ENCODE measurements at places on chromosomes 7 and 10.

GRCh38 chr7:130350945-130351790 is 6.6 kb downstream of the CPA5 start:
- no peaks in the 10 kb centered on the region for H3K36me3 ChIP-seq
- peaks cover 5% of the 10 kb centered on the region for H3K4me1 ChIP-seq
- no peak overlapping the region for H3K4me3 ChIP-seq
- no peak for DNase-seq

- H3K4me1 ChIP-seq: peaks cover 11% of the 10 kb centered on the region
- H3K36me3 ChIP-seq: no peaks in the 10 kb centered on the region
- H3K27me3 ChIP-seq: no peaks in the 10 kb centered on the region
- H3K27ac ChIP-seq: no peak overlapping the region
These were observed 13.1 kb upstream of the CPA1 start for GRCh38 chr7:130367088-130367755.

- peak overlapping the region; percentile 77 for H3K27ac ChIP-seq
- peak overlapping the region; percentile 71 for H3K4me3 ChIP-seq
- H3K27me3 ChIP-seq: peaks cover 29% of the 10 kb centered on the region
- peak; percentile 74 for DNase-seq
- H3K4me1 ChIP-seq: peaks cover 13% of the 10 kb centered on the region
These were observed 221.7 kb downstream of the PHTF2 start for GRCh38 chr7:78020136-78020873.

DNA sequence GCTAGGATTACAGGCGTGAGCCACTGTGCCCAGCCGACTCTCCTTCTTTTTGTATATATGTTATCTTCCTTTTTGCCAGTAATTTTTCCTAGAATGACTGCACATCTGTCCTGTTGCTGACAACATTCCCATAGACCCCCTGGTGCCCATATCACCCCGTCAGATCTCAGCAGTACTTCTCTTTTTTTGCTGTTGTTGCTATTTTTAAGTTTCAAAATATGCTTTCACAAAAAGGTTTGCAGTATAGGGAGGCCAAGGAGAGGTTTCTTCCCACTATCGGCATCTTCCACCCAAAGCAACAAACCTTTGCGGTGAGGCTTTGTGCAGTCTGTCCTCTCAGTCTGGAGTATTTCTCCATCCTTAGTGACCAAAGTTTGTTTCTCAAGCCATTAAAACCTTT is 23.1 kb downstream of the PIK3CG start:
- no peak for DNase-seq
- H3K27me3 ChIP-seq: no peaks in the 10 kb centered on the region
- H3K27ac ChIP-seq: no peak overlapping the region
- no peaks in the 10 kb centered on the region for H3K36me3 ChIP-seq

DNA sequence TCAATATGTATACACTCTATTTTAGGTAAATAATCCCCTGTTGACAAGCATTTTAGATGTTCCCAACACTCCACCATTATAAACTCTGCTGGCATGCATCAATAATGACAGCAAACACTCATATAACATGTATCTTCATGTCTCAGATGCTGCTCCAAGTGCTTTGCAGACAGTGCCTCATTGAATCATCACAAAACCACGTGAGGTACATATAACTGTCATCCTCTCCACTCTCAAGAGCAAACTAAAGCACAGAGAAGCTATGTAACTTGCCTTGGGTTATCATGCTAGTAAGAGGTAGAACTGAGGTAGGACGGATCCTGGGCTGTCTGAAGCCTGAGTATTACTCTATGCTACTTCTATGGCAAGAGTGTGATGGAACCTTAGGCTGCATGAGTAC is 72.5 kb upstream of the GSDME start:
- no peak overlapping the region for H3K4me3 ChIP-seq
- no peak overlapping the region for H3K27ac ChIP-seq
- DNase-seq: no peak
- no peaks in the 10 kb centered on the region for H3K4me1 ChIP-seq

DNA sequence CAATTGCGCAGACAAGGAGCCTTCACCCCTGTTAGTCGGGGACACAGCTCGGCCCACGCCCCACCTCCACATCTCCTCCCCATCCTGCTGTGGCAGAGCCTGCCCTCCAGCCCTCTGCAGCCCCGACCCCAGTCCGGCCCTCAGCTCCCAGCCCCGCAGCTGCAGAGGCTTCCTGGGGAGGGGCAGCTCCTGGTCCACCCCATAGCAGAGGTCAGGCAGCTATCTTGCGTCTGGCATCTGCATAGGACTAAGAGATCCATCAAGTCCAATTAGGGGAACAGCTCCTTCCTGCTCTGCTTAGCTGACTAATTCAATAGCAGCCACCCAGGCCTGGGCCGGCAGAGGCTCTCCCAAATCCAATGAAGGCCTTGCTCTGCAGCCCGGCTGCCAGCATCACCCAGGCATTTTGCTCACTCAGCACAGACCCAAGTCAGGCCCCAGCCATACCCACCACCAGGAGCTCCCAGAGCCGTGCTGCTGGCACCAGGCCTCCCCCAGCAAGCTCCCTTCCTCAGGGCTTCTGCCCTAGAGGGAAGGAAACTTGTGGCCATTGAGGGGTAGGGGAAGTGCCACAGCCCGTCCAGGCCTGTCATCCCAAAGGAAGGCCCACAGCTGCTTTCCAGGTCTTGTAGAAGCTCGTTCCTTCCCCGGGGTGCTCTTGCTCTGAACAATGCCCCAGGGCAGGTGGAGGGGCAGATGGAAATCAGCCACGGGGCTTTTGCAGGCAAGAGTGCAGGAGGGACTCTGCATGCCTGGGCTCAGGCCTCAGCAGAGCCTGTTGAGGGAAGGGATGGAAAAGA is 106.2 kb upstream of the RET start:
- H3K4me3 ChIP-seq: no peak overlapping the region
- H3K27me3 ChIP-seq: no peaks in the 10 kb centered on the region
- no peak for DNase-seq
- H3K27ac ChIP-seq: no peak overlapping the region
- H3K36me3 ChIP-seq: no peaks in the 10 kb centered on the region

GRCh38 chr10:6151087-6151977 is 51.4 kb upstream of the PFKFB3 start:
- no peak for DNase-seq
- H3K4me1 ChIP-seq: no peaks in the 10 kb centered on the region
- no peak overlapping the region for H3K4me3 ChIP-seq
- no peaks in the 10 kb centered on the region for H3K36me3 ChIP-seq

DNA sequence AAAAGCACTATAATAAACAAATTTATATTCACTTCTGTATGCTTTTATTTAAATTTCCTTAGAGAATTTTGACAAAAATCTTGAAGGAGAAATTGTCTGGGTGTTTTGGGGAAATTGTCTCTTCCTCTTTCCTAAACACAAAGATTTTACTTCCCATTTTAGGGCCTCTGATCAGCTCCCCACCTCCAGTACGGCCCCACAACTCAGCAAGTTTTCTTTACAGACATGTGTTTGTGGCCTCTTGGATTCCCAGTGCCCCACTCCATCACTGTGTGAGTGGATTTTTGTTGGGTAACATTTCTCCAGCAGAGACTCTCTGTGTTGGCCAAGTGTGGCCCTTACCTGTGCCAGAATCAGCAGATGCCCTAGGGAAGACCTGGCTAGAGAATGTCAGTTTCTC is 182.8 kb upstream of the CDC14C start:
- no peak overlapping the region for H3K27ac ChIP-seq
- no peaks in the 10 kb centered on the region for H3K27me3 ChIP-seq
- H3K4me1 ChIP-seq: no peaks in the 10 kb centered on the region
- no peaks in the 10 kb centered on the region for H3K36me3 ChIP-seq

DNA sequence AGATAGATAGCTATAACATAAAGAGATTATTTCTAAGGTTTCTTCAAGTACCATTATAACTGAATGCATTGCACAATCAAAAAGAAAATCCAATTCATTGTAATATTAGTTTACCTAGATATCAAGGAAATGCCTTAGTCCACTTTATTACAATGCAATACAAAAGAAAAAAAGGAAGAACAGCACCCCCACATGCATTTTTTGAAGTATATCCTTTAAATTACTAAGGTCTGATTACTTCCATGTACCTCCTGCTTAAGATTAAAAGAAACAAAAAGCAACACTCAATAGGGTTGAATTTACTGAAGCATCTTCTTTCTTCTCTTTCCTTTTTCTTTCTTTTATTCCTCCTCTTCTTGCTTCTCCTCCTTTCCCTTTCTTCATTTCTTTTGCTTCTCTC is 973.8 kb upstream of the LRRTM3 start:
- no peak overlapping the region for H3K4me3 ChIP-seq
- no peaks in the 10 kb centered on the region for H3K27me3 ChIP-seq
- DNase-seq: no peak
- no peaks in the 10 kb centered on the region for H3K36me3 ChIP-seq
- no peaks in the 10 kb centered on the region for H3K4me1 ChIP-seq
- H3K27ac ChIP-seq: no peak overlapping the region

- DNase-seq: no peak
- H3K36me3 ChIP-seq: no peaks in the 10 kb centered on the region
These were observed 110.6 kb downstream of the OAT start for GRCh38 chr10:124308056-124308645.

- H3K27ac ChIP-seq: no peak overlapping the region
- H3K36me3 ChIP-seq: no peaks in the 10 kb centered on the region
- H3K4me1 ChIP-seq: no peaks in the 10 kb centered on the region
These were observed 97.2 kb upstream of the GNA12 start for GRCh38 chr7:2941216-2941859.

DNA sequence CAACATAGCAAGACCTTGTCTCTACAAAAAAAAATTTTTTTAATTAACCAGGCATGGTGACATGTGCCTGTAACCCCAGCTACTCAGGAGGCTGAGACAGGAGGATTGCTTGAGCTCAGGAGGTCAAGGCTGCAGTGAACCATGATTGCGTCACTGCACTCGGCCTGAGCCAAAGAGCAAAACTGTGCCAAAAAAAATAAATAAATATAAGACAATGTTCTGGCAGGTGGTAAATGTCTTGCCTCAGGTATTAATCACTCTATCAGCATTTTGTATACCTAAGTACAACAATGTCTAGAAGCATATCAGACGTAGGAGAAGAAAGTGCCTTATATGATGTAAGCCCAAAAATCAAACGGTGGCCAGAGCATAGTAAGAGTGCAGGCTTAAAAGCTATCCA is 427.8 kb upstream of the C7orf33 start:
- H3K36me3 ChIP-seq: no peaks in the 10 kb centered on the region
- no peaks in the 10 kb centered on the region for H3K4me1 ChIP-seq
- H3K4me3 ChIP-seq: no peak overlapping the region

DNA sequence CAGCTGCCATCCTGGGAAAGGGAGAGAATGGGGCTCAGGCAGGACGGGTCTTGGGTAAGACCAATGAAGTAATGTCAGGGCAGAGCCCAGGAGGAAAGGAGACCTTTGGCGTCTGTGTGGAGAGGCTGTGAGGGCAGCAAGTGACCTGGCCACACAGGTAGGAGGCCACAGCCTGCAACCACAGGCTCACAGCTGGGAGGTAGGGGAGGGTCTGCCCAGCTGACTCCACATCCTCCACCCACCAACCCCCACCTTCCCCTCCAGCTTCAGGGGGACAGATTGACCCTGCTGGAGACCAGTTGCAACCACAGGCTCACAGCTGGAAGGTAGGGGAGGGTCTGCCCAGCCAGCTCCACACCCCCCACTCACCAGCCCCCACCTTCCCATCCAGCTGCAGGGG is 262.2 kb upstream of the TCERG1L start:
- no peaks in the 10 kb centered on the region for H3K4me1 ChIP-seq
- H3K36me3 ChIP-seq: no peaks in the 10 kb centered on the region
- DNase-seq: no peak
- H3K27me3 ChIP-seq: peaks cover 2% of the 10 kb centered on the region

DNA sequence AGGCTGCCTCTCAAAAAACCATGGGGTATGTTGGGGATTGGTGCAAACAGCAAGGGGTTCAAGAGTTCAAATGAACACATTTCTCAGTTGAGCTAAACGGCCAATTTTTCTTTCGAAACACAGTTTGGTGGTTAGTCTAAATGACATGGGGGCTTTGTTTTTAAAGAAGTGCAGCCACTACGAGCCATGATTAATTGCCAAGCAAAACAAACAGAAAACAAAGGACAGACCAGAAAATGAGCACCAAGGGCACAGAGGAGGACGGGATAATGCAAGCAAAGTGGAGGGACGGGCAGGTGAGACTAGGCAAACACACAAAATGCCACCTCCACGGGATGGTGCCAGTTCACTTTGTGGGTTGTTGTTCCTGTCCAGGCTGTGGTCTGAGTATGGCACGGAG is 64.5 kb upstream of the PDLIM1 start:
- no peak for DNase-seq
- H3K27ac ChIP-seq: no peak overlapping the region
- H3K27me3 ChIP-seq: no peaks in the 10 kb centered on the region
- H3K4me1 ChIP-seq: no peaks in the 10 kb centered on the region
- H3K36me3 ChIP-seq: no peaks in the 10 kb centered on the region

GRCh38 chr10:70437721-70438120 is 3.8 kb downstream of the NODAL start:
- no peak overlapping the region for H3K27ac ChIP-seq
- no peaks in the 10 kb centered on the region for H3K27me3 ChIP-seq

GRCh38 chr10:132448248-132448731 is 51.3 kb downstream of the PWWP2B start:
- peak; percentile 69 for DNase-seq
- no peaks in the 10 kb centered on the region for H3K27me3 ChIP-seq
- H3K27ac ChIP-seq: peak overlapping the region; percentile 98
- peaks cover 81% of the 10 kb centered on the region for H3K4me1 ChIP-seq
- no peaks in the 10 kb centered on the region for H3K36me3 ChIP-seq

GRCh38 chr7:141500608-141501007 is 50.6 kb upstream of the AGK start:
- H3K4me1 ChIP-seq: no peaks in the 10 kb centered on the region
- H3K27me3 ChIP-seq: peaks cover 11% of the 10 kb centered on the region

DNA sequence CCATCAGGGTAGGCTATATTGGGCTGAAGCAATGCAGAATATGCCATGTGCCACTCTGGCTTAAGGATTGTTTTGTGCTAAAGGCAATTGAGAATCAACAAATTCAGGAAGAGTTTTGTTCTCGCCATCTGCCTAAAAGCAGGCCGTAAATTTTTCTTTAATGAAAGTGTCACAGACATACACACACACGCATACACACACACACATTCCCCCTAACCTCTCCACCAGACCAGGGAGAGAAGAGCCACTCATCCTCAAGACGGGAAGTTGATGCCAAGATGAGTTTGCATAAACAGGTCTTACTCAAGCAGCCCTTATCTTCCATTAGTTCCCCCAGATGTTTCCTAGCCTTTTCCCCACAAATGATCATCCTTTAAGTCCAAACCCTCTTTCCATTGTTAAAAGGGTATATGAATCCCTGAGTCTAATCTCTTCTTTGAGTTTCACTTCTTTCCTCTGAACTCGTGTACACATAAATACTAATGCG is 59.6 kb upstream of the TRIM24 start:
- H3K36me3 ChIP-seq: no peaks in the 10 kb centered on the region
- no peaks in the 10 kb centered on the region for H3K4me1 ChIP-seq
- H3K4me3 ChIP-seq: no peak overlapping the region
- no peak for DNase-seq
- no peak overlapping the region for H3K27ac ChIP-seq

DNA sequence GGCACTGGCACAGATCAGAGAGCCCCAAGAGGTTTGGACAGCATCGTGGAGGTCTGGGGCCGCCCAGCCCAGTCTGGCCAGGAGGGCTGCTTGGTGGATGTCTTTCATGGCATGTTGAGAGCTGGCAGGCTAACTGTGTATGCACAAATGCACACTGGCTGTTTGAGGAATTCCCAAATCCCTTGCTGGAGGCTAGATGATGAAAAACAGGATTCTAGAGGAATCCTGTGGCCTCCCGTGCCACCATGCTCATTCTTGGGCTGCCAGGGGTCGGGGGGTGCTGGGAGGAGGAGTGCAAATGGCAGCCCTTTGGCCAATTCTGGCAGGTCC is 26.5 kb downstream of the LEP start:
- H3K27ac ChIP-seq: no peak overlapping the region
- H3K4me1 ChIP-seq: no peaks in the 10 kb centered on the region
- no peak for DNase-seq
- 0 out of 2 replicates have a peak, but pooled peaks cover 3% of the 10 kb centered on the region for H3K27me3 ChIP-seq
- H3K36me3 ChIP-seq: no peaks in the 10 kb centered on the region

- no peak overlapping the region for H3K4me3 ChIP-seq
- peaks cover 3% of the 10 kb centered on the region for H3K36me3 ChIP-seq
- DNase-seq: no peak
These were observed 70.8 kb downstream of the CUL2 start for GRCh38 chr10:35019041-35020024.
